ENCODE measurements at places on chromosomes 12 and 14.

DNA sequence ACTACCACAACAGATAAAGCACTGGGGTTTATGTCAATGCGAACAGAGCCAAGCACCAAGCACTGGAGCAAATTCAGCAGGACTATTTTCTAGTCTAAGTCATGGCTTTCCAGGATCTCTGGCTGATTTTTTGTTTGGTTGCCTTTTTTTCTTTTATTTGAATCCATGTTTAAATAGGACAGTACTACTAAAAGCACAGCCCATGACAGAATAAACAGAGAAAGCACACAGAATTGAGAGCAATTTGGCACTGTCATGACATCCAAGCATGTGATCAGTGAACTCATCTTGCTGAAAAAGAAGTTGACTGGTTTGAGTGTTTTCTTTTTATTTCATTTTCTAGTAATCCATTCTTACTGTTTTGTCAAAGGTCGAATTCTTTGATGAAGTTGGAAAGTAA is 23.1 kb upstream of the RERG start:
- no peak for DNase-seq

GRCh38 chr14:20827326-20827725 is 24.7 kb upstream of the RNASE1 start:
- no peak for DNase-seq

- no peak for DNase-seq
These were observed 170.1 kb upstream of the PWP1 start for GRCh38 chr12:107515446-107515958.

DNA sequence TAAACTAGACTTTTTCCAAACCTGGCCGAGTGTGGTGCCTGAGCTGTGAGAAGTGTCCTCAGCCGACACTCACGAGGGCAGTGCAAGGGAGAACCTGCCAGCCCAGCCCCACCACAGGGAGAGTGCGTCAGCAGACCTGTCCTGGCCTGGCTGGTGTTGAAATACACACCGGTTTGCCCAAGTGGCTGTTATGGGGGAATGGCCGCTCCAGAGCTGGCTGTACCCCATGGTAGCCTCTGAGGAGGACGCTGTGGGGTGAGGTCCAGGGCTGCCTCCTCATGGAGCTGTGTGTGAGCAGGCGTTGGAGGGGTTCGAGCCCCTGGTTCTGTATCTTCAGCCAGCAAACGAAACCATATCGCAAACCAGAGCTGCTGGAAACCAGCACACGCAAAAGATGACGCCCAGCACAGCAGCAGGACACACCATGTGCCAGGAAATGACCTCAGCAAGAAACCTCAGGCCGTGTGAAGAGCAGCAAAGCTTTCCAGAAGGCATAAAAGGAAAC is 9.4 kb downstream of the ANKRD9 start:
- no peak for DNase-seq

DNA sequence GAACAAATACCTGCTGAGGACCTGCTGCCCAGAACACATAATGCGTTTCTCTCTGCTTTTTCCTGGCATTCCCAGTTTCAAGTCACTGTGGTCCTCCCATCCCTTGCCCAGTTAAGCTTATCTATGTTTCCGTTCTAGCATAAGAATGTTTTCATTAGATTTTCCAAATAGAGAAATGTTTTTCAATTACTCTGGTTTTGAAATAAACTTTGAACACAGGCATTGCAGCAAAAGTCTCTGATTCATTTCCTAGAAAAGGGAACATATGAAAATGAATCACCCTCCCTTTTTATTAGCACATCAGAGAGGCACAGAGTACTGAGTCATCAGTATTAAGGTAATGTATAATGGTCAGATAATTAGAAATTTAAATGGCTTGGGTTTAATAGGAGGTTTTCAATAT is 201.1 kb upstream of the TMEM260 start:
- no peak for DNase-seq

- no peak for DNase-seq
These were observed 51.6 kb downstream of the PPP4R4 start for GRCh38 chr14:94225460-94226378.

DNA sequence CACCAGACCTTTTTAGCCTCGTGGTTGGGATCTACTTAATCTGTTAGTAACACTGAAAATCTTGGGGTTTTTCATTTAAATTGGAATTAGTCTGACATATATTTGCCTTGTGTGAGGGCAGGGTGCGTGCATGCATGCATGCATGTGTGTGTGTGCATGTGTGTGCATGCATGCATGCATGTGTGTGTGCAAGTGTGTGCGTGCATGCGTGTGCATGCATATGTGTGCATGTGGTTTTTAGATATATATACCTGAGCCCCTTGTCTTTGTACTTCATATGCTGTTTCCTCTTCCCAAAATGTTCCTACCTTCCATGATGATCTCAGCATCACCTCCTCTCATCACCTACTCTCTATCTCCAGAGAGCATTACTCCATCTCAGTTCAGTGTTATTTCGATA is 66.3 kb upstream of the BCL11B start:
- DNase-seq: no peak

DNA sequence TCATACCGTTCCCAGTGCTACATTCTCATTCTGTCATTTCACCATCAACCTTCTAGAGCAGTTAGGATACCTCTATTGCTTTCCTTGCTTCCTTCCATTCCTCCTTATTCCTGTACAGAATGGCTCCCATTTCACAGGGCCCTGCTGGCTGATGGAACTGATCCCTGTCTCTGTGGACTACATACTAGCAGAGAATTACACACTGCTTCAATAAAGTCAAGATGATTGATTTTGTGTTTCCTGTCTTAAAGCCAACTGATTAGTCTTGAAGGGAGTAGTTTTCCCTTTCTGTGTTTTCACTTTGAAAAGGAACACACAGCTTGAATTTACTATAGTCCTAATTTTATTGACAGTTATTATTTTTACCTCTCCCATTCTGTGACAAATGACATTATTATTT is 130.1 kb downstream of the ST8SIA1 start:
- no peak for DNase-seq

- DNase-seq: no peak
These were observed 2.5 kb downstream of the USP44 start for GRCh38 chr12:95548539-95549391.

Data from NCI-H1694 treated with DMSO at 0.1 percent for 48 hours (cell line).